Left renal cortex interstitium (tissue), 4 donors: ENCODE measurements at places on chromosomes 16 and 17. TPM values are rescaled to one million over a fixed set of nuclear protein-coding genes. Genes with fewer than 3 reads are reported as not detected.

The PERCC1 gene
- not detected for polyA plus RNA-seq

The SALL1 gene
- polyA plus RNA-seq: 112 TPM

The TP53TG3B gene
- not detected for polyA plus RNA-seq

The NPB gene
- 1.5 TPM for polyA plus RNA-seq

The CPNE7 gene
- polyA plus RNA-seq: 6.3 TPM

The HSD3B7 gene
- 10.3 TPM for polyA plus RNA-seq

The CARHSP1 gene
- 73.3 TPM for polyA plus RNA-seq

The TEKT3 gene
- polyA plus RNA-seq: 1.5 TPM

The KRT40 gene
- polyA plus RNA-seq: not detected

The TBX2 gene
- 60.0 TPM for polyA plus RNA-seq

The KRT25 gene
- polyA plus RNA-seq: not detected

The RRAD gene
- polyA plus RNA-seq: 2.6 TPM

The BAIAP3 gene
- polyA plus RNA-seq: 4.9 TPM

The CDH1 gene
- 98.3 TPM for polyA plus RNA-seq

The C16orf74 gene
- 2.8 TPM for polyA plus RNA-seq

The GAS7 gene
- 14.0 TPM for polyA plus RNA-seq

The NPIPA8 gene
- polyA plus RNA-seq: 3.1 TPM

The INCA1 gene
- polyA plus RNA-seq: 8.9 TPM

The TAC4 gene
- polyA plus RNA-seq: not detected

The TAOK1 gene
- polyA plus RNA-seq: 51.6 TPM

The SLC12A3 gene
- 40.2 TPM for polyA plus RNA-seq

The NPIPA5 gene
- 2.6 TPM for polyA plus RNA-seq

The PPP1R1B gene
- polyA plus RNA-seq: 14.0 TPM

The HSF5 gene
- polyA plus RNA-seq: 0.40 TPM

The KRTAP4-1 gene
- polyA plus RNA-seq: not detected

The KRT24 gene
- not detected for polyA plus RNA-seq

The LLGL2 gene
- 40.3 TPM for polyA plus RNA-seq

The C16orf92 gene
- not detected for polyA plus RNA-seq

The ABCA5 gene
- polyA plus RNA-seq: 43.4 TPM

The MT2A gene
- polyA plus RNA-seq: 26.1 TPM

The GALR2 gene
- 0.25 TPM for polyA plus RNA-seq
